ENCODE measurements at places on chromosomes 1 and 21.

DNA sequence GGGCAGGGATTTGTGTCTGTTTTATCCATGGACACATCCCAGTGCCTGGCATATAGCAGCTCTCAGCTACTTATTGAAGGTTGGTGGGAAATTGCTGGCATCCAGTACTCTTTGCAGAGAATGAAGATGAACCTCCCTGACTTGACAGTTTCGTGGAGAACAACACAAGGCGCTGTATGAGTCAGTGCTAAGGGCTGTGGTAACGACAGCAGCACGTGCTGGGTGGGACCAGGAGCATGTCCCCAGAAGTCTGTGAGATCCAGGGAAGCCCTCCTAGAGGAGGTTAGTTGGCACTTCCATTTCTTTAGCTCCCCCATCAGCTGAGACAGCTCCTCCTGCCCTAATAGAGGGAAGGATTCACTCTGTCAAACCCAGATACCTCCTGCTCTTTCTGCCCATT lies 25.9 kb upstream of the IL19 start:
- DNase-seq: no peak

DNA sequence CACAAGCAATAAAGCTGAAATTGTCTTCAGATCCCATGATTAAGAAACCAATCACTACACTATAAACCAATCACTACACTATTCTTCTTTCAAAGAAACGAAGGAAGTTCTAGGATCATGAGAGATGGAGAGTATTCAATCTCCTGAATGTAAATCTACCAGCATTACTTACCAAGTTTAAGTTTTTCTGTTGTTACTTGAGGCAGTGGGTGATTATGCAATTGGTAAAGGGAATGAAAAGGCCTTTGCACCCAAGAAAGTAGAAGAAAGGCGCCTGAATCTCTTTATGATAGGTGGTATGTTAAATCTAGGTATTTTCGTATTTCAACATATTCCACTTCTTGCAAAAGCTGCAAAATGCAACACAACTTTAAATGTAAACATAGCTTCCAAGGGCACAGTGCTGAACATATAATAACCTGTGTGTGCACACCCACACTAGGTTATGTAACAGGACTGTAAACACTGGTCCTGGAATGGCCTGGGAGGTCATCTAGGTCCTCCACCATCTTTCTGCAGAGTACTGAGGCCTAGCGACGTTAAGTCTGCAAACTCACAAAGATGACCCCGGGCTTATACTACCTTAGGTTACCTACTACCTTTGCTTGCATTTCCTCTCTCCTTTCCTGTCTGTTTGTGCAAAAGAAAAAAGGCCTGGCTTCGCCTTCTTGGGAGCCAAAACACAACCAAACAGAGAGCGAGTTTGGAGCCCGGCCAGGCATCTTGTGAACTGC lies 1.1 kb upstream of the UAP1 start:
- no peak for DNase-seq

DNA sequence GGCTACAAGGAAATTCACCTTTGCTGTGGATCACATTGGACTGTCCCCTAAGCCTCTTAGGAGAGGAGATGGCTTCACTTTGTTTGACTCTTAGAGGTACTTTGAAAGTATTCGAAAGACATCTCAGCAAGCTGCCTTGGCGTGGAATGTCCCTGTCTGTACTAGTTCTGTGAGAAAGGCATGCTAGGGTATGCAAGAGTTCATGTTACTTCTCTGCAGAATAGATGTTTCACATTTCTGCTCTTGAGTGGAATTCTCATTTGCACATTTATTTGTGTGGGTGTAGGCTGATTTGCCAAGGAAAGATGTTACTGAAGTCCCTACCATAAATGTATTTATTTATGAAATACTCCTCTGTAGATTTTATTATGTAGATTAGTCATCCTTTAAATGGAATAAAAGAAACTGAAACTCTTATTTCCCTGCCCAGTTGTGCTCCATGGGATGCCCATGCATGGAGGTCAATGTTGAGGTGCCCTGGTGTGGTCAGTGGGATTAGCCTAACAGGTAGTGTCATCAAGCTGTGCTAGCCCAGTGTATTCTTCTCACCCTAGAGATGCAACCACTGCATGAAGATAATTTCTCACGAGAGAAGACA lies 13.8 kb downstream of the MIA3 start:
- DNase-seq: no peak

GRCh38 chr1:11046270-11046566 lies 821 bp downstream of the MASP2 start:
- DNase-seq: no peak

- no peak for DNase-seq
These were observed 435.7 kb upstream of the VAMP3 start for GRCh38 chr1:7335224-7335879.

DNA sequence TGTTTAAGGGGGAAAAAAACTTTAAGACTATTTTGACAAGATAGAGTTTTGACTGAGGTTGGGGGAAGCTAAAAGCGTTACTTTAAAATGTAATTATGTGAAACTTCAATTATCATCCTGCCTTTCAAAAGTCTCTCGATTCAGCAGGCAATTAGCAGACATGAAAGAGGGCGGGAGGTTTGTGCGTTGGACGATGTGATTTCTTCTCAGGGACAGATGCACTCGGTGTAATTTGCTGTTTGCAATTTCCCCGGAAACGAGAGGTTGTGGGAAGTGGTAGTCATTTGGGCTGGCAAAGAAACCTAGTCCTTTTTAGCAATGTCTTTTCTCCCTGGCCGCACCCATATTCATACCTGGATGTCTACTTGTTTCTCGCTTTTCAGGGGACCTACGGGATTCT lies 27.1 kb downstream of the KAZN start:
- DNase-seq: no peak

DNA sequence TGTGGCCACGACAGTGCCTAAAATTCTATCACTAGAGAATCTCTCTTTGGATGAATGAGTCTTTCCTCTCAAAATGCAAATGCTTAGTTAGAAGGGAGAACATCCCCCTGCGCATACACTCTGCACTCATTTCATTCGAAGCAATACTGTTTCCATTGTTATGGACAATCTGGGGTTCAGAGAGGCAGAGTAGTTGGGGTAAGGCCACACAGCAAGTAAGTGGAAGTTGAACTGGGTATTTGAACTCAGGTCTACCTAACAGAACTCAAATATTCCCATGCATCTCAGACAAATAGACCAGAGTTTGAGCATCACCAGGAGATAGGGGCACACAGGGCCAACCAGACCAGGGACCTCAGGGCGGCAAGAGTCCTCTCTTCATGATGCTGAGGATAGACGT lies 25.5 kb downstream of the RAP1GAP start:
- no peak for DNase-seq

DNA sequence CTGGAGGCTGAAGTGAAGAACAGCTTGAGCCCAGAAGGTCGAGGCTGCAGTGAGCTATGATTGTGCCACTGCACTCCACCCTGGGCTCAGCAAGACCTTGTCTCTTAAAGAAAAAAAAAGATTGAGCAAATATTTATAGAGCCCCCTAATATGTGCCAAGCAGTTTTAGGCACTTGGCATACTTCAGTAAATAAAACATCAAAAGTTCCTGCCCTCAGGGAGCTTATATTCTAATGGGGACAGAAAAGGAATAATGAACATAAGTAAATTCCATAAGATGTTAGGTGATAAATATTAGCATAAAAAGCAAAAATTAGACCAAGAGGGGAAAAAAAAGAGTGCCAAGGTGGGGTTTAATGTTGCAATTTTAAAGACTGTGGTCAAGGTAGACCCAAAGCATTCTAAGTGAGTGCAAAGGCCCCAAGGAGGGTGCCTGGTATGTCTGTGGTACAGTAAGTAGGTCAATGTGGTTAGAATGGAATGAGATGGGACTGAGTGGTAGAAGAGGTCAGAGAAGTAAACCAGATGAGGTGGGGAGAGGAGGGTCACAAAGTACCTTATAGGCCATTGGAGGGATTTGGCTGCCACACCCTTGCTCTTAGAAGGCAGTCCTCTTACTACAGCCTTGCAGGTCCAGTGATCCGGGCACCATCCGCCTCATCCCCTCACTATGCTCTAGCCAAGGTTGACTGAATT lies 2.2 kb upstream of the TOE1 start:
- no peak for DNase-seq

DNA sequence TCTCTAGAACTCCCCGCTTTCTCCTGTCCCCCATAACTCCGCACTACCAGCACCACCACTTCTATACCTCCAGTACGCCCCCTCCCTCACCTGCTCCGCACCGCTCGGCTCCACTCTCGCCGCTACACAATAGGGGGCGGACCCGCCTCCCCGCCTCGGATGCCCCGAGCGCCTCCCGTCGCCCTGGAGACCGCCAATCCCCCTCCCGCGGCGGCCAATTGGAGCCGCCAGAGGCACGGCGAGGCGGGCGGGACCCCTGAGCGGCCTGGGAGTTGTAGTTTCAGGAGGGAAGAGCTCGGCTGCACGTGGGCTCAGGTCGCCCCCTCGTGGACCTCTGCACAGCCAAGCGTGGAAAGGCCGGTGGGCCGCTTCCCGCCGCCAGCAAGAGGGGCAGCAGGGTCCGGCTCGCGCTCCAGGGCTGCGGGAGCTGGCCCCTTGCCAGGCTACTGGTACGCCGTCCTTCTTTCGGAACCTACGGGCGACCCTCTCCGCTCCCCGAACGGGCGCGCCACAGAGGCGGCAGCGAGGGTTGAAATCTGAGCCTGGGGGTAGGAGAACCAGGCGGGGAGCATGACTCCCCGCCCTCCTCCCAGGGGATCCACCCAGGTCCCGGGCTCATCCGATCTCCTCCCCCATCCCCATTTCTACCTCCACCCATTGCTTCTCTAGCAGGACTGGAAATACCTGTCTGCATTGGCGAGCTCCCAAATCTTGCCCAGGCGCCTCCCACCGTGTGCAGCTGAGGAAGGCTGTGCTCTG lies at the start of gene IGSF9:
Gene IGSF9, minus strand, starts transcription at position 131 of the 759 bp plus-strand sequence. CDS start 2,159 bp downstream, outside the sequence.
- peak; percentile 86 for DNase-seq

DNA sequence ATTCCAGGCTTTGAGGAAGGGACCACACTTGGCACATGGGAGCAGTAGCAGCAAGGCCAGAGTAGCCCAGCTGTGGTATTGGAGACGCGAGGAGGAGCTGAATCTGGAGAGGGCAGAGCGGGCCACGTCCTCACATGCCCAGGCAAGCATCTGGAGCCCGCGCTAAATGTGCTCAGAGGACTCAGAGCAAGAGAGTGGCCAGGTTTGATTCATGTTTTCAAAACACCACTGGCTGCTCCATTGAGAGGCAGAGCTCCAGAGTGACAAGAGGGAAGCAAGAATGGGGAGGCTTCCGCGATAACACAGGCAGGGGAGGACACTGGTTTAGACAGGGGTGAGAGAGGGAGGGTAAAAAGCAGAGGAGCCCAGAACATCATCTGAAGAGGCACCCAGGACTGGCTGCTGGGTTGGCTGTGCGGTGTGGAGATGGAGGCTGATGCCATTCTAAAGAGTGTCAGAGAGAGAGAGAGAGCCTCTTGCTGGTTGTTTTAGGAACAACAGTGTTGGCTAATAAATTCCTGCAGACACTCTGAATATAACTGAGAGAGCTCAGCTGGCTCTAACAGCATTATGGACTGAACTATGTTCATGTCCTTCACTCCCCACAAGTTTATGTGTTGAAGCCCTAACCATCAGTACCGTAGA lies 32.3 kb downstream of the RCAN1 start:
- DNase-seq: no peak

- no peak for DNase-seq
These were observed 47.0 kb upstream of the SLC2A1 start for GRCh38 chr1:43005460-43006361.

DNA sequence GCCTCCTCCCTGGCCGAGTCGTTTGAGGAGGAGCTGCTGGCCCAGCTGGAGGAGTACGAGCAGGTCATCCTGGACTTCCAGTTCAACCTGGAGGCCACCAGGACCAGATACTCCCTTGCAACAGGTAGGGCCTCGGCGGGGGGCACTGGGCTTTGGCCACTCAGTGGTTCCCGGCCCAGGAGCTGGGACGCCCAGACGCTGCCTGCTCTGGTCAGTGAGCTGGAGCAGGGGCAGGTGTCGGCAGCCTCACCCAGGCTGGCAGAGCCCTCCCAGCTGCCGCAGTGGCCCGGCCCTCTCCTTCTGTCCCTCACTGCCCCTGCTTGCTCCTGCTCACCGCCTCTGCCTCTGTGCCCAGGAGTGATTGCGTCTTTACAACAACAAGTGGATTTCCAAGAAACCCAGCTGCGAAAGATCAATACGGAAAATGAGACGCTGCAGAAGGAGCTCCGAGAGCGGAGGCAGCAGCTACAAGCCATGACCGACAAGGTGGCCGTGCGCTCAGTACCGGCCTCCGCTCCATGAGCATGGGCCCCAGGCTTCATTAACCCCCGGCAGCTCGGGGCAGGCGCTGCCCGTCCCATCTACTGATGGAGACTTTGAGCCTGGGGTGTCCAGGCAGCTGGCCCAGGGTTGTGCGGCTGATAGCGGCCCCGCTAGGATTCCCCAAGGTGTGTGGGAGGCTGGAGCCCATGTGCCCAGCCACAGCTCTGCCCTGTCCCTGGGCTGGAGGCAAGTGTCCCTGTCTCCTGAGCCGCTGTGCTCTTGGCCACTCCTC lies 9.0 kb upstream of the SMIM1 start:
- no peak for DNase-seq

GRCh38 chr21:33070744-33070997 lies 730 bp downstream of the OLIG1 start:
- no peak for DNase-seq

DNA sequence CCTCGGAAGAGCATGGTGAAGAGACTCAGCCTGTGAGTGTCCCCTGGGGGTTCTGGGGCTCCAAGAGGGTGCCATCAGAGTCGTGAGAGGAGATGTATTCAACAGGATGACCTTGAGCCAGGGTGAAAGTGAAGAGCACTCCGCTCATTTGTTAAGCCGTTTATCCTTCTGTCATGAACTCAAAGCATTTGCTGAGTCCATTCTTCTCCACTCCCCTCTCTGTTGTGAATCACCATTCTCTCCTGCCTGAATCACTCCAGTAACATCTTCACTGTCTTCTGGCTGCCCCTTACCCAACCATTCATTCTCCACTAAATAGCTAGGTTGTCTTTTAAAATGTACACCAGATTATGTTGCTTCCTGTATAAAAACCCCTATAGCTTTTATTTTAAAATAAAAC lies 102.2 kb downstream of the RGL1 start:
- DNase-seq: no peak

DNA sequence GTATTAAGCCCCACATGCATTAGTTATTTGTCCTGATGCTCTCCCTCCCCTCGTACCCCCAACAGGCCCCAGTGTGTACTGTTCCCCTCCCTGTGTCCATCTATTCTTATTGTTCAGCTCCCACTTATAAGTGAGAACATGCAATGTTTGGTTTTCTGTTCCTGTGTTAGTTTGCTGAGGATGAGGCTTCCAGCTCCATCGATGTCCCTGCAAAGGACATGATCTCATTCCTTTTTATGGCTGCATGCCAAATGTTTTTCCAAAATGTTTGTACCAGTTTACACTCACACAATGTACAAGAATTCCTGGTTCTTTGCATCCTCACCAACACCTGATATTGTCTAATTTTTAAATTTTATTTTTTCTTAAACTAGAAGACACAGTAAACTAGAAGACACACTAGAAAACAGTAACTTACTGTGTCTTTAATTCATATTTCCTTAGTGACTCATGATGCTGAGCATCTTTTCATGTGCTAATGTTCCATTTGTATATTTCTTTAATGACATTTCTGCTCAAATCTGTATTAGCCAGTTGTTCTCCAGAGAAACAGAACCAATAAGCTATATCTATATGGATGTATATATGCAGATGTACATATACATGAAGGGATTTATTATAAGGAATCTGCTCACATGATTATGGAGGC lies 19.4 kb upstream of the USP1 start:
- DNase-seq: no peak
